ENCODE measurements at places on chromosomes 1 and 21.

DNA sequence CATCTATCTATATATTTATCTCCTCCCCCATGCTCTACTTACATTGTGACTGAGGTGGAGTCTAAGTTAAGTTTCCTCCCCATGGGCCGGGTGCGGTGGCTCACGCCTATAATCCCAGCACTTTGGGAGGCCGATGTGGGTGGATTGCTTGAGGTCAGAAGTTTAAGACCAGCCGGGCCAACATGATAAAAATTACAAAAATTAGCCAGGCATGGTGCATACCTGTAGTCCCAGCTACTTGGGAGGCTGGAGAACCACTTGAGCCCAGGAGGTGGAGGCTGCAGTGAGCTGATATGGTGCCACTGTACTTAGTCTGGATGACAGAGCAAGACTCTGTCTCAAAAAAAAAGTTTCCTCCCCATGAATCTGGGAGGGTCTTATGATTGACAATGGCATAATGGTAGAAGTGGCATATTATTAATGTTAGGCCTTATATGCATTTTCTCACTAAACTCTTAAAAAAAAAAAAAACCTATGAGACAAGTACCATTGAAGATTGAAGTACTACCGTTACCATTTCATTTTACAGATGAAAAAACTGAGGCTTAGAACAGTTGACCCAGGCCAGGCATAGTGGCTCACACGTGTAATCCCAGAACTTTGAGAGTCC lies 11.2 kb downstream of the F11R start:
- DNase-seq: no peak

DNA sequence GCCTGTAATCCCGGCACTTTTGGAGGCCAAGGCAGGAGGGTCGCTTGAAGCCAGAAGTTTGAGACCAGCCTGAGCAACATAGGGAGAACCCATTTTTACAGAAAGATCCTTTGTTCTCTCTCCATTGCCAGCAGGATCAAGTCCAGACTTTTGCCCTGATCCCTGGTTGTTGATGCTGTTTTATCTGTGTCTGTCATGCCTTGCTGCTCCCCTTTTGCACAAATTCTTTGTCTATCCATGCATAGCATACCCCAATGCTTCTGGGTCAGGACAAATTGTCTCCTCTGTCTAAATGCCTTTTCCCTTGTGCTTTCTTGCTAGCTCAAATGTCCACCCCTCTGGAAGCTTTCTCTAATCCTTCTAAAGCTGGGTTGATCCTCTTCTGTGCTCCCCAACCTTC lies 25.3 kb upstream of the FAAH start:
- DNase-seq: no peak

DNA sequence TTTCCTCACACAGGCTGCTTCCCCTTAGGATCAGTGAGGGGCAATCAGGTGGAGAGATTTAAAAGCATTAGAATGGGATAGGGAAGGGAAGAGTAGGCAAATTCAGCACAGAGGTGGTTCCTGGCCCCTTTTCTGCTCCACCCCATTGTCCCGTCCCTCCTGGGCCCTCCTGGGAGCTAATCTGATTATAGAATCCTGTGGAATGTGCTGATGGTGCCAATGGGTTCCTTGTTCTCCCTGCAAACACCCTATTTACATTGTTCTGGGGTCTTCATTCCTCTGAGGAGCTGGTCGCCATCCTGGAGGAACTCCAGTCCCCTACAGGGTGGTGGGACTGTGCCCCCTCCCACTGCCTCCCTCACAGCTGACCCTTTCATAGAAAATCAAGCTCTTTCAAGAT lies 34.4 kb upstream of the LRP8 start:
- no peak for DNase-seq

DNA sequence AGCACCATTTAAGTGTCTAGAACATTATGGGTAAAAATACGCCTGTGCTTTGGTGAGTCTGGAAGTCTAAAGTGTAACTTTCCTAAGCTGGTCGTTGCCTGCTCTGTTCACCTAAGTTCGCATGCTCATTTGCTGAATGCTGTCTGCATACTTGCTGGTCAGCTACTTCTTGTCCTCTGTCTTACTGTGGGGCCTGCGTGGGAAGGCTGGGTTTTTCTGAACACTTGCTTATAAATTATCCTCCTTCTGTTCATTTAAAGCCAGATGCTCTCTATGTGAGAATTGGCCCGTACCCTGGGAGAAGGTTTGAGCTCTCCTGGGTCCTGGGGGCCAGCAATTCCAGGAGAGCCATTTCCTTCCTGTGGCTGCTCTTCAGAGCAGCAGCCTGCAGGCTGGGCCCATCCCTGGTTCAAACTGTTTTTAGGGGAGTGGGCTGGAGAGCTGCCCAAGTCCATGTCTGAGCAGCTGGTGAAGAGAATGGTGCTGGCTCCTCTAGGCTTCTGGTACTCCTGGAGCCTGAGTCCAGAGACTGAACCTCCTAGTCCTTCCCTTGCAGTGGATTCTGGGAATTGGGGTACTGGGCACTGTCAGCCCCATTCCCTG lies 75.7 kb downstream of the GALNT2 start:
- DNase-seq: no peak

GRCh38 chr1:156359973-156360372 lies 9.0 kb upstream of the RHBG start:
- DNase-seq: no peak

DNA sequence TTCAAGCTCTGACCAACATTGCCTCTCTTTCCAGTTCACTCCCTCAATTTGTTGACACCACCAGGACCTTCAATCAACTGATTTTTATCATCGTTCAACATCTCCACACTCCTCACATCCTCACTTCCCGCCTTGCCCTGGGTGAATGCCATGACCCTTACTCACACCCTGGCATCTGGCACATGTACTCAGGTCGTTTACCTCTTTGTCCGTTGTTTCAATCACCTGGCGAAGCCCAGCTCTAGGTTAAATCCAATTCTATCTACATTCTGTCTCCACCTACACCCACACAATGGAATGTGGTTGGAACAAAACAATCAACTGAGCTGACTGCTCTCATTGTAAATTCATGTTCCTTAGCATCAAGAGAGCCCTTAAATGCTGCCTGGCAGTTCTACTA lies 24.2 kb upstream of the TBX15 start:
- DNase-seq: no peak

DNA sequence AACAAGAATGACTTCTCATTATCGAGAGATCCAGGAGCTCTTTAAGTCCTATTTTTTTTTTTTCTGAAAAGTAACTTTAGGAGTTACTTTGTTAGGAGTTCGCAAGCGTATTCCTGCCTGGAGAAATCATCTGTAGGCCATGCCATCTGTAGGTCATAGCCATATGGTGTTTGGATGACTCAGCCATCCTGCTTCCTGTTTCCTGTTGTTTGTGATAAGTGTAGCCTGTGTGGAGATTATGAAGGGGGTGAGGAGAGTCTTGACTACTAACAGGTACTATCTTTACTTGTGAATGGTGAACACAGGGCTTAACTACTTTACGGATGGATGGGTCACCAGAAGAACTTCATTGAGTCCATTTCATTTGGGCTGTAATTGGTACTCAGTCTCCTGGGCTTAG lies 327.2 kb downstream of the PTPRU start:
- no peak for DNase-seq

- DNase-seq: no peak
Observed at GRCh38 chr1:96498744-96499340, 222.7 kb upstream of the PTBP2 start.

- no peak for DNase-seq
Observed at GRCh38 chr1:118948351-118948750, 39.8 kb downstream of the TBX15 start.

GRCh38 chr1:111332190-111332589 lies 41.5 kb downstream of the CHIA start:
- no peak for DNase-seq

GRCh38 chr1:40309374-40310128 lies 7.5 kb downstream of the COL9A2 start:
- no peak for DNase-seq

GRCh38 chr1:41775956-41776585 lies 142.7 kb downstream of the HIVEP3 start:
- DNase-seq: no peak

- DNase-seq: no peak
Observed at GRCh38 chr21:45945868-45946210, 35.7 kb upstream of the COL6A1 start.

- DNase-seq: no peak
Observed at GRCh38 chr1:218752126-218752525, 407.0 kb downstream of the TGFB2 start.

- no peak for DNase-seq
Observed at GRCh38 chr21:35469498-35469897, 420.4 kb upstream of the RUNX1 start.

DNA sequence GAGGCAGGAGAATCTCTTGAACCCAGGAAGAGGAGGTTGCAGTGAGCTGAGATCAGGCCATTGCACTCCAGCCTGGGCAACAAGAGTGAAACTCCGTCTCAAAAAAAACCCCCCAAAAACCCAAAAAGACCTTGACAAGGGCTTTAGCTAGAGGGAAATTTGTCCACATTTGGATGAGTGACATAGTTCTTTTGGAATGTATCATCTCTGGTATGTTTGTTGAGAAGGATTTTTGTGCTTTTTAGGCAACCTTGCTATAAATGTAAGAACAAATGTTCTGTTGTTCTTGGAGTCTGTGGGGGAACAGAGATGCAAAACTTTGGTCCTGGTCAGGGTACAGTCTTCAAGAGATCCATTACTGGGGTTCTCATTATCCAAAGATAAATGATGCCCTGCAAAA lies 28.9 kb downstream of the INAVA start:
- no peak for DNase-seq

Measured in stimulated activated CD4-positive, alpha-beta T cell treated with anti-CD3 and anti-CD28 coated beads, Interleukin-12 subunit alpha, Interleukin-12 subunit beta, amount 100 ng/mL, for 24 hours (primary cell).